ENCODE measurements at places on chromosomes 4 and X. TPM values are rescaled to one million over a fixed set of nuclear protein-coding genes. Genes with fewer than 3 reads are reported as not detected.

DNA sequence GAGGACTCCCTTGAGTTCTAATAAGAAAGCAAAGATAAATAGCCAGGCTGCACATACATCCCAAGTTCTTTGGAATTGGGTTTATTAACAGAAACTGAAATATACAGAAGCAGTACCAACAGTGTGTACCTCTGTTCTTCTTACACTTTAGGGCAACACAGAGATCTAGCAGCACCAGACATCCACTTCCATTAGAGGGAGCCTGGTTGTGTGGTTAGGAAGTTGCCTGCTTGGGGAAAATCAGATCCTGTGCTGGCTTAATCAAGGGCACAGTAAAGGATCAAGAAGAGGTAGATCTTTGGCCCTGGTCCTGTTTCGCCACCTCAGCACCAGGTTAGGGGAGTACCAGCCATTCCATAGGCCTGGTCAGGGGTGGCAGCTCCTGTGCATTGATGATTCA is 231.1 kb upstream of the ARHGAP24 start:
- no peak for DNase-seq

- no peak for DNase-seq
These were observed 93.3 kb upstream of the BANK1 start for GRCh38 chr4:101697266-101697665.

DNA sequence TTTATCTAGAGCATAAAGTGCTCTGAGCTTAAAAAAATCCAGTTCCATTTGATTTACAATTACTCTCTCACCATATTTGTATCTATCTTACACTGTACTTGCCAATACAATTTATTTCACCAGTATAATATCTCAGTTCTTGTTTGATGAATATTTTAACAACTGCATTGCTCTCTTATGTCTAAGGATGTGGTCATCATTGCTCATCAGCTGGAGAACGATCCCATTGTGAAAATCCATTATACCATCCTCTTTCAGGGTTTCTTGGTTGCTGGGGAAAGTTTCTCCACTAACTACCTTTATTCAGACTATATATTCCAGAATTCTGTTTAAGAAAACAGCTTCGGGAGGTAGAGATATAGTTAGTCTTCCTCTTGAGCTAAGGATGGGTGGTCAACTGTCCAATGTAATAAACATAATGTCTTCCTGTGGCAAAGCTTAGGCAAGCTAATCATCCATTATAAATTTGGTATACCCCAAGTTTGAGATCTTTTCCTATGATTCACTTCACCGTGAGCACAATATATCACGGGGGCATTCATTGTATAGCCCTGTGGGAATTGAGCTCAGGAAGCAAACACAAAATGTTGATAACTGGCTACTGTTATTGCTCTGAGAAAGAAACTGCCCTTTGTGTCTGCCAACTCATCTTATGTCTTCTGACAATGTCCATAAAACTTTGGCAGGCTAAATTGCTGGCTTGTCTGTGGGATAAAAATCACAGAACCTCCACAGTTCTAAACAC is 2361.9 kb downstream of the ARAP2 start:
- peak; percentile 63 for DNase-seq

DNA sequence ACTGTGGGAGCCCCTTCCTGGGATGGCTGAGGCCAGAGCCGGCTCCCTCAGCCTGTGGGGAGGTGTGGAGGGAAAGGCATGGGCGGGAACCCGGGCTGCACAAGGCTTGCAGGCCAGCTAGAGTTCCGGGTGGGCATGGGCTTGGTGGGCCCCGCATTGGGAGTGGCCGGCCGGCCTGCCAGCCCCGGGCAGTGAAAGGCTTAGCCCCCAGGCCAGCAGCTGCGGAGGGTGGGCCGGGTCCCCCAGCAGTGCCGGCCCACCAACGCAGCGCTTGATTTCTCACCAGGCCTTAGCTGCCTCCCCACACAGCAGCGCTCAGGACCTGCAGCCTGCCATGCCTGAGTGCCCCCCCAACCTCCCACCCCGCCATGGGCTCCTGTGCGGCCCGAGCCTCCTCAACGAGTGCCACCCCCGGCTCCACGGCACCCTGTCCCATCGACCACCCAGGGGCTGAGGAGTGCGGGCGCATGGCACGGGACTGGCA is 78.0 kb downstream of the COX7B2 start:
- no peak for DNase-seq

DNA sequence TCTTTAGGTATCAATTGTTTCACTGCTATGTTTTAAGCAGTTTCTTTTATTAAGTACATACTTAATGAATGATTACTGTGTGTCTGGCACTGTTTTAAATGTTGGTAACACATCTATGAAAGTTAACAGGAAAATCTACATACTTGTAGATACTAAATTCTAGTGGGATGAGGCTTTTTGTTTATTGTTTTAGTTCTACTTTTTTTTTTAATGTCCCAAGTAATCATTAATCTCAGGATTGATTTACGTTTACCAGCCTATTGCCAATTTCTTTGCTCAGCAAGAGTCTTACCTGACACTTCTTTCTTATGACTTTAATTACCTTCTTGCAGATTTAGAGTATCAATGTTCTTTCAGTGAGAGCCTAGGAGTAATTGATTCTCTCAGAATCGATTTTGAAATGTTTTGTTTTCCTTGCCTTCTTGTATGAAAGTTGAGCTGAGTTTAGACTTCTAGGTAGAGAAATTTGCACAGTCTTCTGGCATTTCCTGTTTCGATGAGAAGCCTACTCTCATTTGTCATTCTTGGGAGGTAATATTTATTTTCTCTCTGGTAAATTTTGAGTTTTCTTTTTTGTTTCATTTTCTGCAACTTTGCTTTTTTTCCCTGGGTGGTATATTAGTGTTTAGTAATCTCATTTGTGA is 235.2 kb upstream of the ANKRD50 start:
- DNase-seq, result no peak

- peak; percentile 48 for DNase-seq
These were observed 21.6 kb downstream of the NYX start for GRCh38 chrX:41468647-41469323.

DNA sequence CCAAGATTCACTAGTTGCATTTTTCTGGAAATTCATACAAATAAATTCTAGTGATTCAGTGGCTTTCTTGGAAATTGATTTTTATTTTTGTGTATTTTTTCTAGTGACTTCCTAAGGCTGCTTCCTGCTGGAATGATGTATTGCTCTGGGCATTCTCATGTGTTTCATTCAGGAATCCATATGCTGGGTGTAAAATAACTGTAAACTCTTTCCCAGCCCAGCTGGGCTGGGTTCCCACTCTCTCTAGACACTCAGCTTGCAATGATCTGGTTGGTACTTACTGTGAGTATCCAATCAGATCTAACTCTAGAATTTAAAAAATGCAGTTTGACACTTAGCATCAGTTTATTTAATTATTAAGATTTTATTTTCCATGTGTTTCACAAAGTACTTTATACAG is 882.2 kb downstream of the STIM2 start:
- DNase-seq, result no peak

DNA sequence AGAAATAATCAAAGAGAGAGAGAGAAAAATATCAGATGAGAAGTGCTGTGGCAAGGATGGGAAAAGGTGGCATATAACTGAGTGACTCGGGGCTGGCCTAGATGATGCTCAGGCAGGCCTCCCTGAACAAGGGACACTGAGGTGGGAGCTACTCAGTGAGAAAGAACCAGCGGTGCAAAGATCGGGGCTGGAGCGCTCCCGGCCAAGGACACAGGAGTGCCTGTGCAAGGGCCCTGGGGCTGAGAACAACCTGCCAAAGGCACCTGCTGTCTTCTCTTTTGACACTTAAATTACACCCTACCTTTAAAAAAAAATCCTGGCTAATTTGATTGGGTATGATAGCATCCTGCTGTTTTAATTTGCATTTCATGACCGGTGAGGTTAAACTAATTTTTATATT is 77.7 kb upstream of the C4orf50 start:
- no peak for DNase-seq

DNA sequence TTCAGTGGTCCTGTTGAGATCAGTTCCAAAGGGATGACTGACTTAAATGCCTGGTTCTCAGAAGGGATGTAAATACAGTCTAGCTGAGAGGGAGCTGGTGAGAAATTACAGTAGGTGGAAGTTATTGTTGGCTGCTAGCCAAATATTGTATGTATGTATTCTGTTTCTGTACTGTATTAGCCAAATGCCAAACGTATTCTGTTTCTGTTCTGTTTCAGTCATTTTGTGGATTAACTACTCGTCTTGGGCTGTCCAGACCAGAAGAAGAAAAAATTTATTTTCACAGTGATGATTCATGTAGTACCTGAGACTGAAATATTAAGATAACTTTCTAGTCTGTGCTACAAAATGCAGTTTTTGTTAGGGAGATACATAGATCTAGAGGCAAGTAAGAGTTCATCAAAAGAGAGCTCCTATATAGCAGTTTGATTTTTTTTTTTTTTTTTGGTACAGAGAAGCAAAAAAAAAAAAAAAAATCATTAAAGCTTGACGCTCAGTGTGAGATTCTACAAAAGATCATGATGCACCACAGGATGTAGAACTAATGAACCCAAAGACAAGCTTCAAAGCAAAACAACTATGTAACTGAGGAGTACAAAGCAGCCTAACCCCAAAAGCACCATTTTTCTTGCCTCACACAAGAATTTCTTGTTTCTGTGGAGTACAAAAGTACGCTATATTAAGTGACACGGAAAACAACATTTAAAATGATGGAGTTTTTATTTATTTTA is 54.8 kb downstream of the CASP6 start:
- DNase-seq, result no peak

DNA sequence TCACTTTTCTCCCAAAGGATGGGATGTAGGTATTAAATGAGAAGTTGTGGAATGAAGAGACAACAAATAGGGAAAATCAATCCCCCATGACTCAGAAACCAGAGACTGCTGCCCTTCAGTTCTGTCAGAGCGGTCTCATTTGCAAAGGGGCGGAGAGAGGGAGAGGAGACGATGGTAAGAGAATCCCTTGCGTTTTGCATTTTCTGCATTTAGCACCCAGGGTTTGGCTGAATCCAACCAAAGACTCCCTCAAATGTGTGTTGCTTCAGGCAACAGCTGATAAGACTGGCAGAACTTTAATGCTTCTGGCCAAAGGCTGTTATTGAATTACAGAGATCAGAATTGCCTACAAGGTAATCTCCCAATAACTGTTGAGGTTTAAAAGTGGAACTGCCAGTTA is 230.2 kb downstream of the EVC2 start:
- no peak for DNase-seq

GRCh38 chrX:47214435-47215077 is 3.9 kb upstream of the CDK16 start:
- DNase-seq, result no peak

DNA sequence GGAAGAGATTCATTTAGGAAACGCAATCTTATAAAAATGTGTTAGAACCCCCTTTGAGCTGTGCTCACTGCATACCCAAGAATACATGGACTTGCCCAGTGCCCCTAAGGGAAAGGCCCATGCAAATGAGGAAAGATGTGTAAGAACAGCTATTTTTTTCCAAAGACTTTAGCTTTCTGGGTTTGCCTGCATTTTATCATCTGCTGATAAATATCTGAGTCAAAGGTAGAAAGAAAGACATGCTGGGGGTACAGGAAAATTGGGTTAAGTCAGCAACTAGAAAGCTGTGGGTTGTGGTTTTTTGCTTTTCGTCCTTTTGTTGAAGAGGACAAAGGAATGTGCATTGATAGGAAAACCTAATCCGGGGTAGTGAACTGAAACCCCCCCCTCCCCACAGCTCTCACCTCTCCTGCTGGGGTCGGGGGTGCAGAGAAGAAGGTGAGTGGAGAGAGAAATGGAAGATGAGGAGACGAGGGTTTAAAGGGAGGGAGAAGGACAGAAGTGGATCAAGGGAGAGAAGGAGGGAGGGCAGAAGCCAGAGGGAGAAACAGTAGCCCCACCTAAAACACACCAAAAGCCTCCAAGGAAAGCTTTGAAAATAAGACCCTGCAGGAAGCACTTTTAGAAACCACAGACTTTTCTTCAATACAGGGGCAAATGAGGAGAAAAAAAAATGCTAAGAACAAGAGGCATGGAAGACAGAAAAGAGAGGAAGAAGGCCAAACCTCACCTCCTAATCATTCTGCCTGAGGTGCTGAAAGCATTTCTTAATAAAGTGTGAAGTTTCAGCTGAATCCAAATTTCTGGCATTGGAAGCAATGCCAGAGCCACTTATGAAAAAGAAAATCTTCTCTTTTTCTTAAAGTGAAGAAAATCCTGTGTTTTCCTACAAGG is 49.3 kb downstream of the KDR start:
- DNase-seq, result no peak

DNA sequence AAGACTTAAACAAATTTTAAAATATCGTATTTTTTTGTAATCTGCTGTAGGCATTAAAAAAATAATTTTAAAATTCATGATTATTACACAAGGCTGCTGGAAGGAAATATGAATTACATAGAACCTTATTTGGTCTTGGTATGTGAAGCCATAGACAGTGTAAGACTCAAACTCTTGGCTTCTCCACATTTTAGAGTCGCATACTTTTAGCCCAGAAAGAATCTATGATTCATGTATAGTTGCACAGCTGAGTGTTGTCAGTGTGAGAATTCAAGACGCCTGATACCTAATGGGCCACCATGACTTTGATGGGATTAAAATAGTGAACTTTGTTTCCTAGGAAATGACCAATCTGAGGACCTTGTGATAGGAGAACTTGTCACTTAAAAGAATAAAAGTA is 1.4 kb downstream of the INTU start:
- DNase-seq, result peak; percentile 2

DNA sequence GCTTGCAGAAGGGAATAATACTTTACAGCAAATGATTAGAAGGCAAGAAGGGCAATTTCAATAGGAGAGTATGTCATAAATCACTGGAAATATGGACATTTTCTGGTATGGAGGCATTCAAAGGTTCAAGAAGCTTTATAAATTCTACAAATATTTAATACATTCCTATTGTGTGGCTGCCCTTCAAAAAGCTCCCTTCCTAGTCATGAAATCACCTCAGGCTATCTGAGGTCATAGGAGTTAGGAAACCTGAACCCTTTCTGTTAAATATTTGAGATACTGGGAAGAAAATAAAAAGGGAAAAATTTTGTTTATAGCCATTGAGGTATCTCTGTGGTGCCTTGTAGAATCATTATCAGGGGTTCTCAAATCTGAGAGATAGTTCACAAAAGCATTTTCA is 316.8 kb upstream of the EMCN start:
- DNase-seq, result no peak

Gene HSFX3
- not detected for total RNA-seq

Gene PCDH18
- 1.3 TPM for total RNA-seq

Gene MTTP
- total RNA-seq, result not detected

Gene CCSER1
- not detected for total RNA-seq

Gene TSPAN5
- 32.9 TPM for total RNA-seq

Gene TMEM144
- not detected for total RNA-seq

Gene GRIA3
- total RNA-seq, result not detected

Gene SMIM31
- not detected for total RNA-seq

Gene ADAM29
- not detected for total RNA-seq
